ENCODE measurements at places on chromosomes 3 and 15.
A peak's percentile ranks its signal among the peaks of the same experiment; 100 is the strongest.

DNA sequence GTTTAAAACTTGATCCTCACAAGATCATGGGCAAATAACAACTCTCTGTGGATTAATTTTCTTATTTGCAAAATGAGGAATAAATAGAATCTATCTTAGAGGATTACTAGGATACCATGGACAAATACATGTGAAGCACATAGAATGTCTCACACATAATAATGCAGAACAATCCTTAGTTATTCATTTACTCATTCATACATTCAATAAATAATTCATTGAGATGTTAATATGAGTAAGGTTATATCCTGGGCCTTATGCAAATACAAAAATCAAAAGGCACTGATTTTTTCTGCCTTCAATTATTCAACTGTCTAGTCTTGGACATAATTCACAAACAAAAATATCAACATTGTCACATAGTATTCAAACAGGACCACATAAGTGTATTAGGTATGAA, 654.1 kb downstream of the MECOM start:
- no peak for DNase-seq

DNA sequence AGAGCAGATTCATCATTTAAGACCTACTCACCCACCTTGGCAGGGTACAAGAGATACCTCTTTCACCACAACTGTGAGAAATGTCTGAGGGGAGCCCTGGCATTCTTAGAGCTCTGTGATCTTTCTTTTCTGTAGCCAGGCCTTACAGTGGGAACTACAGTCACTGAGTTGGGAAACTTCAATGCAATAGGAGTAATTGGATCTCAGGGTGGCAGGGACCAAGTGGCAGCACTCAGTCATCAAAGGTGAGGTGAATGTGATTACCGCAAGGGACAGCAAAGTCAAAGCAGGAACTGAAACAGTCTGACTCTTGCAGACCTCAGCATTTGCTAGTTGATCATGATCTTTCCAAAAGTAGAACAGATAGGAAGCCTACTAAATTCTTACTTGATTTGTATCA, 7.2 kb upstream of the MCF2L2 start:
- DNase-seq, result no peak

- no peak for DNase-seq
Measured at GRCh38 chr3:126110431-126111125, 26.7 kb upstream of the SLC41A3 start.

DNA sequence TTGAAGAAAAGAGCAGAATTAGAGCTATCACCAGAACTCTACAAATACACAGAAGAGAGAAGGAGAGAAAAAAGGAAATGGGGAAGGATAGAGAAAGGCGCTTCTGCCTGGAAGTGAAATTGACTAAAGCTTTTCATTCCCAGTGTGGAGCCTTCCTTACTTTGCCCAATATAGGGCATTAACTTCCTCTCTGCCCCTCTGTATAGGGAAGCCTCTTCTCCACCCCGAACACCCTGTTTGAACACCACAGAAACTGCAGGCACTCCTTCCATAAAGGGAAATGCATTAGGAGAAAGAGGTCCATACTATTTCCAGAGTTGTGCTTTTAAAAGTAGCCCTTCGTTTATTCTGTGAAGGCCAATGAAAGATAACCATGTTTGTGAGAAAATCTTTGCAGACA, 248.5 kb downstream of the RAP2B start:
- DNase-seq, result no peak

DNA sequence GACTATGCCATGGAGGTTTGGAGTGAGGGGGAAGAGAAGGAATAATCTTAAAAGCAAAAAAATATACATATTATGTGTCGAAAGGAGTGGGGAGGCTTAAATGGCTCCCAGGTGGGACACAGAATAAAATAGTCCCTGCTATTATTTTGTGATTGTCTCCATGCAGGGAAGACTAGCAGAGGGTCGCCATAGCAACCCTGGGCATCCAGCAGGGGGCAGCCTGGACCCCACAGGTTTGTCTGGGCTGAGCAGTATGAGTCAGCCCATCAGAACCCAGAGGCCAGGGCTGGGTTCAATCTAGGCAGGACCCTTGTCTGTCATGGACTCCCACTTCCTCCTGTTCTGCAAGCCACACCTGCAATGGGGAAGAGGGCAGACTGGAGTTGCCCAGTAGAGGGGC, 17.6 kb upstream of the LINGO1 start:
- no peak for DNase-seq

DNA sequence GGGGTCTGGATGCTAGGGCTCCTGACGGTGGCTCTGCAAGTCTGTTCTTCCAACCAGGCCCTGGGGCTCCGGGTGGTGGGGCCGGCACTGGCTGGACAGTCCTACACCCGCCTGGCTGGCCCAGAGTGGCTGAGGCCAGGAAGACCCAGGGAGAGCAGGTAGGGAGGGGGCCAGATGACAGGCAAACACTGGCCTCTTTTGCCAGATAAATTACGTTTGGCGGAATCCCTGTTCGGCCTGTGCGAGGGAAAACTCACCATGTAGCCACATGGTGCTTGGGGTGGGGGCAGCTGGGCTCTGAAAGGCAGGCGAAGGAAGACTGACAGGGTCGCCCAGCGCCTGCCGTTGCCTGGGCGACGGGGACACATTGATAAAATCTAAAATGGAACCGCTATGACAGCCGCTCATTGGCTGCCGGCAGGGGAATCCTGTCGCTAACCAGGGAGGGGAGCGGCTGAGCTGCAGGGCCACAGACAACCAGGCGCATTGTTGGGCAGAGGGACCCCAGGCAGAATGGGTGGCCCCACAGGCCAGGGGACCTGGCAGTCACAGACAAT, 30.4 kb downstream of the IQSEC1 start:
- DNase-seq, result no peak

DNA sequence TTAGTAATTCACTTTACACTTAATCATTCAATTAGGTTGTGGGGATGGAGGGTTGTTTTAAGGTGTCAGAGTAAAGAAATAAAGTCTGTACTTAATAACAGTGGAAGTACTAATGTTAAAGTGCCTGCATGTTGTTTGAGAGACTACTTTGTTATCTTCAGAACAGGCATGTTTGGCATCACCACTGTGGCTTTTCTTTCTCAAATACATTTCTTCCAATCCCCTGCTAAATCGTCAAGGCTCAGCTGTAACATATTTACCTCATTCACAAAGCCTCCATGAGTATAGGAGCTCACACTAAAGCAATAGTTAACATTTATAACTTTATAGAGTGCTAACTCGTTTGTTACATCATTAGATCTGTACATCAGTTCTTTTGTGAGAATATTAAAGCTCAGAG, 2.6 kb downstream of the TIMMDC1 start:
- no peak for DNase-seq

DNA sequence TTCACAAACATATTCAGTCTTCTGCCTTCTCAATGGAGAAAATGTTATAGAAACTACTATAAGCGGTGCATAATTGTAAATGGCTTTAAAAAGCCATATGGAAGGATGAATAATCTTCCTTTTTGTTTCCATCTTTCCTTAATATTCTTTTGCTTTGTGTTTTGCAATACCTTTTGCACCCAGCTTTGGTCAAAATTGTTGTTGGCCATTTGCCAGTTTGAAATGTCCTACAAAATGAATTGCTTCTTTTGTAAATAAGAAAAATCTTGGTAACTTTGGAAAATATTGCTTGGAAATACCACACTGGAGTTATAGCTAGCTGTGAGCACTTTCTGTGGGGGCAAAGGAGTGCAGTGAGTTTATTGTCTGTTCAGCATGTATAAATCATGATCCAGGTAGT, 93.5 kb upstream of the NR2F2 start:
- no peak for DNase-seq

DNA sequence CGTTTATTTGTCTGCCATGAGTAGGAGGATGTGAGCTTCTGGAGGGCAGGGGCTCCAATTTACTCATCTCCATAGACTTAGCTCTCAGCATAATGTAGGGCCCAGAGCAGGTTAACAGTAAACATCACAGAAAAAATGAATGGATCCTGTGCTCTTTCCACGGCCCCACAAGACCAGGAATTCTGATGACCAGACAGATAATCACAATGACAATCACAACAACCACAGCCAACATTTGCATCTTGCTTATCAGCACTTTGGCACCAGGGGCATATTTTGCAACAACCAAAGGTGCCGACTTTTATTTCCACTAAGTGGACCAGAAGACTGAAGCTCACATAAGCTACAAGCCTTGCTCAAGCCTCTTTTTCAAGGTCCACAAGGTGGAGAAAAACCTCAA, 68.9 kb upstream of the ANKRD34C start:
- DNase-seq, result no peak

GRCh38 chr15:91099995-91100813, at the start of gene SV2B:
Gene SV2B (plus strand): TSS chr15:91100257. CDS start chr15:91226264, 126,007 bp downstream.
- no peak for DNase-seq

DNA sequence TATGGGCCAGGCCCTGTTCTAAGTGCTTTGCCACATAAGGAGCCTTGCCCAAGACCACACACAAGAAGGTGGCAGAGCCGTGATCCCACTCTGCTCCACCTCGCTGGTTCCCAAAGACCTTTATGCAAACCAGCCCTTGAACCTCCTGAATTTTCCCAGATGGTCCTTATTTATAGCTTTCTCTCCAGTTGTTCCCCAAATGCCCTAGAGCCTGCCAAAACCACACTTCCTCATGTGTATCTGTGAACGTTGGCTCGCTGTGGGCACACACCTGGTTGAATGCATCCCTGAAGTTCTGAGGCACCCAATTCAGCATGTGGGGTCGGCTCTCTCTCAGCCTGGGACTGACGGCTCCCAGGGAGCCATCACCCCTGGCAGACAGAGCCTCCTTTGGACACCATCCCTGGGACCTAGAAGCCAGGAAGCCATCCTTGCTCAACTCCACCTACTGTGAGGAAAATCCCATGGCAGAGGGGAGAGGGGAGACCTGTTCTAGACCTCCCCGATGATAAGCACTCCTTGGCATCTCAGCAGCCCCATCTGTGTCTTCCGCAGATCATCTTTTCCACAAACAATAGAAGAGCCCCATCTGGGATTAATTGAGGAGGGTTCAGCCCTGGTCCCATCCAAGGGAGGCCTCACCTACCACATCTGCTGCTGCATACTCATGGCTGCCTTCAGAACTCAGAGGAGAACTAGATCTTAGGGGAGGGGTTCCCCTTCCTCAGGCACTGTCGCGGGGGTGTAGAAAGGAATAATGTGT, 42.3 kb upstream of the LIMD1 start:
- DNase-seq, result no peak

DNA sequence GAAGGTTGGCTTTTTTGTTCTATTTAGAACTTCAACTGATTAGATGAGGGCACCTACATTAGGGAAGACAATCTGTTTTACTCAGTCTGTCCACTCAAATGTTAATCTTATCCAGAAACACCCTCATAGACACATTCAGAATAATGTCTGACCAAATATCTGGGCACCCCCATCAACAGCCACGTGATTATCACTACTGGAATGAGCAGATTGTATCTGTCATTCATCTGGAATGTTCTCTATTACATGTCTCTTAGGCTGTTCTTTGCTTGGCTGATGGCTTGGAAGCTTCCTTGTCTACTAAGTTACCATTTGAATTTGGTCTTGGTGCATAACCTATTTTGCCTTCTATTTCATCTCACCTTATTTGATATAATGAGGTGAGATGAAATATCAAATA, 15.7 kb upstream of the LRRC58 start:
- DNase-seq, result peak; percentile 8

DNA sequence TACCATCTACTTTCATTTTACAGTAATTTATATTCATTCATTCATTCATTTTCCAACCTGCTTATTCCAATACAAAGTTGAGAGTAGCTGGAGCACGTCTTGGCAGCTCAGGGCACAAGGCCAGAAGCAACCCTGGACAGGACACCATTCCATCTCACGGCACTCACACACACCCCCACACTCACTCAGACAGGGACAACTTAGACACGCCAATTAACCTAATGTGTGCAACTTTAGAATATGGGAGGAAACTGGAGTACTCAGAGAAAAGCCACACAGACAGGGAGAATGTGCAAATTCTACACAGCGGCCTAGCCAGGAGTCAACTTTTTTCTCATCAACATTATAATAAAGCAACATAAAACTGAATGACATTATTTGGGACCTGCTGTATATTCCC, 46.7 kb downstream of the IGF2BP2 start:
- no peak for DNase-seq

- no peak for DNase-seq
Measured at GRCh38 chr3:42605546-42606173, 5.2 kb downstream of the NKTR start.

DNA sequence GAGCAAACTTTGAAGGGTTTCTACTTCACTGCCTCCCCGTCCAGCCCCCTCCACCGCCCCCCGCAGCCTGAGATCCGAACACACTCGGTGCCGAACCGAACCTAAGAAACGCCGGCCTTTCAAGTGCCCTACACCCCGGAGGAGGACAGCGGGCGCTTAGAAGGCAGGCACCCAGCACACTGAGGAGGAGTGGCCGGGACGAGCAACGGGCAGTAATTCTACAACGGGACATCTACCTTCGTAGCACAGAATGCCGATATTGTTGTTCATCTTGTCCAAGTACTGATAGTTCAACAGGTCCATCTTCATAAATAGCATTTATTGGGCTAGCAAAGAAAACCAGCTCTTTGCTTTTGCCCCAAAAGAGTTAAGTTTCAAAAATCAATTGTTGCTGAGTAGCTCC, 513 bp downstream of the VGLL4 start:
- no peak for DNase-seq

- no peak for DNase-seq
Measured at GRCh38 chr15:29689287-29689986, 132.8 kb downstream of the TJP1 start.

DNA sequence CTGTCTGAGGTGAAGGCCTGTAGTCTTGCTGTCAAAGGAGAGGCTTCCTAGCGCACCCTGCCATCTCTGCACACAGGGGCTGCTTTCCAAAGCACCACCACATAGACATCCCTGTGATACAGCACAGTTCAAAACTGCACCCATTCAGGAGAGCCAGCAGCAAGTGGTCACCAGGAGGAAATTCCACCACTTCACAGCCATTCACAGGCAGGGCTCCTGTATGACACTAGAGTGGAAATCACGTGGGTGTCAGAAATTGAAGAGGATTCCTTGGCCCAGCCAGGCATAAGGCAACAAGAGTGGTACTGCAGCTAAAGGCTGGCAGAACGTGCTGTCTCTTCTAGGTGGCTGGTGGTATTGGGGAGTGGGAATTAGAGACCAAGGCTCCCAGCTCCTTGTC, 102.8 kb downstream of the RFTN1 start:
- no peak for DNase-seq

GRCh38 chr3:10205451-10206165, 40.9 kb downstream of the IRAK2 start:
- DNase-seq, result peak; percentile 95

DNA sequence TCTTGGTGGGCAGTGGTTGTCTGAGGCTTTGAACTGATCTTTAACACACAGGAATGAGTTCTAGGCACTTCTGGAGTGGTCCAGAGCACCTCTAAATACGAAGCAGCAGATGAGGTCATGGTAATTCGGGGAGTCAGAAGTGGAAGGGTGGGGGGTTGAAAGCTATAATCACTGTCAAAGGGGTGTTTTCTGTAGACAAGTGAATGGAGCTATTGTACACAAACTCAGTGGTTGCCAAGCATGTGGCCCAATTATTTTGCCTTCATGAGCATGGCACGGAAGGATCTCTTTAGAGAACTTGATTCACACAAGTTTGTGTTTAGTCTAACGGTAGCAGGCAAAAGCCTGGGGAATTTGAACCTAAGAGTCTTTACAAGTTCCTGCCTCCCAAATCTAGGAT, 6.3 kb downstream of the FRMD5 start:
- no peak for DNase-seq

All from HS-5 (cell line).